ENCODE measurements at places on chromosomes 6 and 20.

GRCh38 chr6:129120856-129121638 is 238.1 kb downstream of the LAMA2 start:
- no peak for DNase-seq

DNA sequence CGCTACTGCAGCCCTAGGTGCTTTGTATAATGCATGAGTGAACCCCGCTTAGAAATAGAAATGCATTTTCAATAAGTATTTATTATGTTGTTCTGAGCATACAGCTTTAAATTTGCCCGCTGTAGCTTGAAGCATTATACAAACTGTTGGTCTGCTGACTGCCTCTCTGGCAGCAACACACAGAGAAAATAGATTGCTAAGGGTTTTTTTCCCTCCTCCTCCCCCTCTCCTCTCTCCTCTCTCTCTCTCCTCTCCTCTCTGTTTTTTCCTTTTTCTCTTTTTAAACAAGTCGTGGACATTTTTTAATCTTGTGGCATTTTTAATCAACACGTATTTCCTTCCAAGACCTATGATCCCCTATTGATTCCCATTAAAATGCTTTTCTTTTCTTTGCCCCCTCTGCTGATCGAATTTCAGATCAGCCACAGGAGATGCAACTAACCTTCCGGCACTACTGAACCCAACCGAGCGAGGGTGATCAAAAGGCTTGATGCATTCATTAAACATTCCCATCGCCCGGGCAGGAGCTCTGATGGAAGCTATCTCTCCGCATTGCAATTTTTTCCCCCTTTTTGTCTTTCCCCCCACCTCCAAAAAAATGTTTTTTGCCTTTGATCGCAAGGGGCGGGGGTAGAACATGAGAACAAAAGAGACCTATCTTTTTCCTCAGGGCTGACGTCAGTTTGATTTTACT is 90.7 kb upstream of the ARID1B start:
- DNase-seq: no peak

- DNase-seq: peak; percentile 33
Measured at GRCh38 chr20:57482148-57482547, 42.8 kb downstream of the CTCFL start.

DNA sequence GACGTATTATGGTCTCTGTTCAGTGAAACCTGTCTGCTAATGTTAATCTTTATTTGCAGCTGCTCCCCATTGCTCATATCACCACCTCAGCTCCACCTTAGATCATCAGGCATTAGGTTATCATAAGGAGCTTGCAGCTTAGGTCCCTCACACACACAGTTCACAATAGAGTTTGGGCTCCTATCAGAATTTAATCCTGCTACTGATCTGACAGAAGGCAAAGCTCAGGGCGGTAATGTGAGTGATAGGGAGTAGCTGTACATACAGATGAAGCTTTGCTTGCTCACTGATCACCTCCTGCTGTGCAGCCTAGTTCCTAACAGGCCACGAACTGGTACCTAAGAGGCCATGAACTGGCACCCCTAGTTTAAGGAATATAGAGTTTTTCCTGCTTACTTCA is 989.7 kb downstream of the EYS start:
- DNase-seq: no peak

- no peak for DNase-seq
Measured at GRCh38 chr6:144123421-144123820, 26.9 kb upstream of the STX11 start.

DNA sequence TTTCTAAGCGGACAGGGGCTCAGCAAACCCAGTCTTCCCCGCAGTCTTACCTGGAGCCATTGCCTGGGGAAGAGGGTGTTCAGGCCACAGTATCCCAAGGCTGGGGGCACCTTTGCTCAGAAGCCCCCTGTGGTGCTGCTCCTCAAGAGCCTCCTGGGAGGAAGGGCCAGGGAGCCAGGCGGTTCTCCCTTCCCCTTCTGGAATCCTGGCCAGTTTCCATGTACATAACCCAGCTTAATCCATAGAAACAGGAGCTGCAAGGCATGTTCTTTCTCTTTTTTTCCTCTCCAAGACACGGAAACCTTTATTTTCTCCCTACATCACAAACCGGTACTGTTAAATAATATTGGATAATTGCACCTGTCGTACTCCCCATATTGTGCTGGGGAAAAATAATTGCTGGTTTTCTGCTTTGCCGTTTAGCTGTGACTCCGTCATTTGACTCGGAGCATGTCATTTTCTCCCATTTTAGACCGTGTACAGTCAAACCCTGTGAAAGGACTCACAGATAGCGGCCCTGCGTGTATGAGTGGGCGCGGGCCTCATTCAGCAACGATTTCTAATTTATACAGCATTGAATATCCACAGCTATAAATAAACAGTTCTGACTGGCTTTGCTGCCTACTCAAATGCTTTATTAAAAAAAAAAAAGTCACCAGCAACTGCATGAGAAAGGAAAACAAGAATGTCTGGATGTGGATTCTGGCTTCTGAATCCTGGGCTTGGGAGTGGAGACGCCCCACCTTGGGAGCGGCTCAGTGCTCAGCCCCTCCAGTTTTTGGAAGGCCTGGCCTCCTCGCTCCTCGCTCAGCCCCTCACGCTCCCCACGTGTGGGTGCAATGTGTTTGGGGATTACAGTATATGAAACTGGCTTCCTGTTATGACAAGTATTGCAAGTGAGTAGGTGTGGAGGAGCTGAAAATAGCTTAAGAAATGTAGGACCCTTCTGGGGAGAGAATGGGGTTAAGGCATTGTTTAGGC is 67.3 kb downstream of the ADTRP start:
- DNase-seq: peak; percentile 73

GRCh38 chr6:89723046-89723445 is 84.5 kb upstream of the LYRM2 start:
- no peak for DNase-seq

GRCh38 chr6:158068893-158069799 is 87.5 kb downstream of the SYNJ2 start:
- peak; percentile 52 for DNase-seq

Measured in activated naive CD4-positive, alpha-beta T cell treated with anti-CD3 and anti-CD28 coated beads, Interleukin-2, amount 50 U/mL, for 72 hours (primary cell).